ENCODE measurements at places on chromosomes 2 and 18.

DNA sequence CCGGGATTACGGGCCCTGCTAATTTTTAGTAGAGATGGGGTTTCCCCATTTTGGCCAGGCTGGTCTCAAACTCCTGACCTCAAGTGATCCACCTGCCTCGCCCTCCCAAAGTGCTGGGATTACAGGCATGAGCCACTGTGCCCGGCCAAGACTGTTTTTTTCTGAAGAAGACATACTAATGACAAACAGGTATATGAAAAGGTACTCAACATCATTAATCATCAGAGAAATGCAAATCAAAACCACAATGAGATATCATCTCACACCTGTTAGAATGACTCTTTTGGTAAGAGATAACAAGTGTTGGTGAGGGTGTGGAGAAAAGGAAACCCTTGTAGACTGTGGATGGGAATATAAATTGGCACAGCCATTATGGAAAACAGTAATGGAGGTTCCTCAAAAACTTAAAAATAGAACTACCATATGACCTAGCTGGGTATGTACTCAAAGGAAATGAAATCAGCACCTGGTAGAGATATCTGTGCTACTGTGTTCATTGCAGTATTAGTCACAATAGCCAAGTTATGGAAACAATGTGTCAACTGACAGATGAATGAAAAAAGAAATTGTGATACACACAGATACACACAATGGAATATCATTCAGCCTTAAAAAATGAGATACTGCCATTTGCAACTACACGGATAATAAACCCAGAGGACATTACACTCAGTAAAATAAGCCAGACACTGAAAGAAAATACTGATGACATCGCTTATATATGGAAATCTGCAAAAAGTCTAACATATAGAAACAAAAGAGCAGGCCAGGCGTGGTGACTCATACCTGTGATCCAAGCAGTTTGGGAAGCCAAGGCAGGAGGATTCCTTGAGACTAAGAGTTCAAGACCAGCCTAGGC lies 20.8 kb downstream of the SOS1 start:
- DNase-seq, result no peak

DNA sequence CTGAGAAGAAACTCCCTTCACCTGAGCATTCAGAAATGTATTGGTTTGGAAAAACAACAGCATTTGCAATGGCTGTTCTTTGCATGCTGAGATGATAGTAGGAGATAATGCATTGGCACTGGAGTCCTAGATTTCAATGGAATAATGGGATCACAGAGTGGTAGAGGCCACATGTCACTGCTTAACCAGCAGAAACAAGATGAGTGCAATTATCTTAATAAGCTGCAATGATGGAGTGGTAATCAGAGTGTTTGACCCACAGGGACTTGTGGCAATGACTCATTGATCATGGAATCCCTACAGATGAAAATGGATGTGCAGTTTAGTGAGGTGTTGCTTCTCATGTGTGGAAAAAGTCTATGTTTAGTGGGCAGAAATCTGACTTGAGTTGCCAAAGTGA lies 218.8 kb upstream of the ZEB2 start:
- DNase-seq, result no peak

- no peak for DNase-seq
Observed at GRCh38 chr18:51821610-51822009, 518.4 kb upstream of the DCC start.

DNA sequence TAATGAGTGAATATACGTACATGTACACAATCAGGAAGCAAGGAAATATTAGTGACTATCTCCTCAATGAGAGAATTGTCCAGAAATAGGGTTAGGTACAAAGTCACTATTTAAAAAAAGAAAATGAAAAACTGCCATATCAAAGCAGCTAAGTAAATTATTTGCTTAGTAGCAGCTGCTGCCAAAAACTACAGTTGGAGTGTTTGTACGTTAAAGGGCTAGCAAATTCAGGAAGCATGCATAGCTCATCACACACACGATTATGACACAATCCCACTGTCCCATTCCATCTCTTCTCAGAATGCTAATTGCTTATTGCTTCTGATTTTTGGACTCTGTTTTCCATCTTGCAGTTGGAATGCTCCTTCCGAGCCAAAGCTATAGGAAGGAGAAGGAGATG lies 2012.5 kb upstream of the LRRTM1 start:
- no peak for DNase-seq

- no peak for DNase-seq
Observed at GRCh38 chr2:121649149-121649595, at the start of gene CLASP1. Gene CLASP1 (minus strand): TSS chr2:121649462. CDS start chr2:121605895, 43,567 bp downstream.

GRCh38 chr2:1450915-1451314 lies 37.7 kb downstream of the TPO start:
- no peak for DNase-seq

GRCh38 chr18:42078711-42079110 lies 123.7 kb downstream of the PIK3C3 start:
- DNase-seq, result no peak

DNA sequence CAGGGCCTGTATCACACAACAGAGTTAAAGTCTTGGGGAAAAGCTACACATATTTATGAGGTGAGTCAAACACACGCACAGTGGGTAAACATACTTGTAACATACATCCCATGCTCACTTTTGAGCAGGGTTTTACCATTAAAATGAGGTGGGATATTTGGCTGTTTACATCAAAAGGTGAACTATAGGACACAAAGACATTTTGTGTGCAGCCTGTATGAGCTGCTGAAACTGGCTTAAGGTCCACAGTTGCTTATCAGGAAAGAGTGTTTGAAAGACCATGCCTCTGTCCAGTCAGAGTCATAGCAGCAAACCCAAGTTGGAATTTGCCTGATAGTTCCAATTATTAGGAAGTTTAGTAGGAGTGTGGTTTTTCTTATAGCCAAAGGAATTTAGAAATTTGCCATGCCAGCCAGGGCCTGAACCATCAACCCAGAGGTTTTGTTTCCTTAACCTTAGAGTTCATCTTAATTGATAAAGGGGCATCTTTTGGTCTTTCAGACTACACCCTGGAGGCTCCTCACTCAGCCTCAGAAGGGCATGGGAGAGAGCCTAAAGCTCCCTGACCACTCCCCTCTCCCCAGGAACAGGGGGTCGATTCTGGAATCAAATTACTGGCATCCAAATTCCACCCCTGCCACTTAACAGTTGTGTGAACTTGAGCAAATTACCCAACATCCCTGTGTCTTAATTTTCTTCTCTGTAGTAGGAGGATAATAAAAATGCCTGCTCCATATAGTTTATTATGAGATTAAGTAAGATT lies 29.9 kb upstream of the L3MBTL4 start:
- DNase-seq, result no peak

GRCh38 chr2:145090841-145091761 lies 571.2 kb upstream of the ZEB2 start:
- DNase-seq, result no peak

DNA sequence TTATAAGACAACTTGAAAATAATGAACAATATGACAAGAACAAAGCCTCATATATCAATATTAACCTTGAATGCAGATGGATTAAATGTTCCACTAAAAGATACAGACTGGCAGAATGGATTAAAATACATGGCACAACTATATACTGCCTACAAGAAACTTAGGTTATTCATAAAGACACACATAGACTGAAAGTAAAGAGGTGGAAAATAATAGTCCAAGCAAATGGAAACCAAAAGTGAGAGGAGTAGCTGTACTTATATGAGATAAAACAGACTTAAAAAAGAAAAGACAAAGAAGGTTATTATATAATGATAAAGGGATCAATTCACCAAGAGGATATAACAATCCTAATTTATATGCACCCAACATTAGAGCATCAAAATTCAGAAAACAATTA lies 18.2 kb downstream of the LMAN1 start:
- no peak for DNase-seq

- DNase-seq, result no peak
Observed at GRCh38 chr2:235909358-235909757, 258.8 kb downstream of the GBX2 start.

- no peak for DNase-seq
Observed at GRCh38 chr18:42437001-42437400, 482.0 kb downstream of the PIK3C3 start.

GRCh38 chr18:5444847-5445246 lies 99.0 kb downstream of the EPB41L3 start:
- no peak for DNase-seq

DNA sequence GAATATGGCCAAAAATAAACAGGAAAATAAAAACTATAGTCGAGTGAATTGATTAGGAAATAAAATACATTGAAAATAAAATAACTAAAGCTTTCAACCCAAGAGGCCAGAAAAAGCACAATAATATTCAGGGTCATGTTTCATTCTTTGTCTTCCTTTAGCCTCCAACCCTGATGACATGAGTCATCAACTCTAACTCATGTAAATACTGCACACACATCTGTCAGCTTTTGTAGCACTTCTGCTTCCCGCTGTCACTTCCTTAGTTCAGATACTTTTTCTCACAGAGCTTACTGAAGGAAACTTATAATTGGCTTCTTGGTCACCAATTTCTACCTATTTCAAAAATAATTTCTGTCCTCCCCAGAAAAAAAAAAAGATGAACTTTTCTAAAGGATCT lies 112.8 kb downstream of the UPP2 start:
- DNase-seq, result no peak

DNA sequence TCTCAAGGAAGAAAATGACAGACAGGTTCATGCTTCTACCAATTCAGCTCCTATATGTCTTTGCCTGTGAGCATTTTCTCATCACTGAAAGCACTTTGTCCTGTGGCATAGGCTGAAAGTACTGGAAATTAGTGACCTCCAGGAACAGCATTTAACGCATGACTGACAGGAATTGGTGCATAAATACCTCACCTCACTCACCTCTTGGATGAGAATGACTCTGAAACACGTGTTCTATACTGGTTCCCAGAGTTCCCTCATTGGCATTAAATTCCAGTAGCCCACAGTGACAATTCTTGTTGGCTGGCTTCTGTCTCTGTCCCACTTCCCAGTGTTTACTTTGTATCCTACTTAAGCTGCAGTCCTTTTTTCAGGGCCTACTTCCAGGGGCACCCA lies 83.4 kb upstream of the MAPRE2 start:
- DNase-seq, result no peak

- DNase-seq, result no peak
Observed at GRCh38 chr18:60596928-60597327, 224.4 kb upstream of the MC4R start.

- DNase-seq, result no peak
Observed at GRCh38 chr2:80001701-80002101, 302.9 kb downstream of the LRRTM1 start.

DNA sequence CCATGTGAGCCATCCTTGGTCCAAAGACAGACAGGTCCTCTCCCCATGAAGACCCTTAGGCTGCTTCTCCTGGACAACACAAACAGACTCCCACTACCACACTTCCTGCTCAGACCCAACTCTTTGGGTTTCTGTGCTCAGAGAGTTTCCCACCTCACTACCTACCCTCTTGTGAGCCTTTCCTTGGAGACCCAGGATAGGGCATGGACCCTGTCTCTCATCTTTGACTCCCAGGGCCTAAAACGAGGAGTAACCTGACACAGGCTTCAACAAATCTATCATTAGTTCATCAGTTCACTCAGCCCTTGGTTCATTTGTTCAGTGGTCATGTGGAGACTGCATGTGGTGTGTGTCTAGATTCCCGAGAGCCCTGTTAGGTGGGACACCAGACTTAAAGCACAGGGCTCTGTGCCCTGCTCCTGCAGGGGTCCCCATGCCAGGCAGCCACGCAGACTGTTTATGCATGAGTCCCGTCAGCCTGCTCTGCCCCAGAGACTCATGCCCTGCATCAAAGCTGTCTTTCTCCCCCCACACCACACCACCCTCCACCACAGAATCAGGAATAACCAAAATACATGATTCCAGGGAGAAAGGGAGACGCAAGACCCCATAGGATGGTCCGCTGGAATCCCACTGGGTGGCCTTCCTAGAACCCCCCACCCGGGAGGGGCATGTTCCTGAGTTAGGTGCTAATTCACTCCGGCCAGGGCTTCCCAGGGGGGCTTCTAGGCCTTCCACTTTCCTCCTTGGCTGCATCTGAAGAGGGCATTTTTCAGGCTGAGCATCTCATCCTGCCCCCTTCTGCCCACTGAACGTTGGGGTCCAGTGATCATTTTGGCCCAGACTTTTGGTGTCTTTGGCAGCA lies 100.2 kb upstream of the TEX51 start:
- no peak for DNase-seq

DNA sequence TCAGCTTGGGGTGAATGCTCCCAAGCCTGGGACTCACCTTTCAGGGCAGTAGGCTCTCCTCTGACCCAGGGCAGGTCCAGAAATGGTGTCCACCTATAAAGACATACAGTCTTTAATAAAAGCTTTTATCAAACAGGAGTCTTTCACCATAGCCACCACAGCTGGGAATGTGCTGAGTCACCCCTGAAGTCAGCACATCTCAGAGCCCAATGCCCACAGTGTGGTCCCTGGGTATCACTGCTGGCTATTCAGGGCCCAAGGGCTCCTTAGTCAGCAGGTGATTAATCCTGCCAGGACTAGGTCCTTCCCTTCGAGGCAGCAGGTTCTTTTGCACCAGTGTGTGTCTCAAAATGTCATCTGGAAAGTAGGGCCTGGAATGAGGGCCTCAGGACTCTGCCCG lies 181.9 kb downstream of the MEMO1 start:
- DNase-seq, result no peak

DNA sequence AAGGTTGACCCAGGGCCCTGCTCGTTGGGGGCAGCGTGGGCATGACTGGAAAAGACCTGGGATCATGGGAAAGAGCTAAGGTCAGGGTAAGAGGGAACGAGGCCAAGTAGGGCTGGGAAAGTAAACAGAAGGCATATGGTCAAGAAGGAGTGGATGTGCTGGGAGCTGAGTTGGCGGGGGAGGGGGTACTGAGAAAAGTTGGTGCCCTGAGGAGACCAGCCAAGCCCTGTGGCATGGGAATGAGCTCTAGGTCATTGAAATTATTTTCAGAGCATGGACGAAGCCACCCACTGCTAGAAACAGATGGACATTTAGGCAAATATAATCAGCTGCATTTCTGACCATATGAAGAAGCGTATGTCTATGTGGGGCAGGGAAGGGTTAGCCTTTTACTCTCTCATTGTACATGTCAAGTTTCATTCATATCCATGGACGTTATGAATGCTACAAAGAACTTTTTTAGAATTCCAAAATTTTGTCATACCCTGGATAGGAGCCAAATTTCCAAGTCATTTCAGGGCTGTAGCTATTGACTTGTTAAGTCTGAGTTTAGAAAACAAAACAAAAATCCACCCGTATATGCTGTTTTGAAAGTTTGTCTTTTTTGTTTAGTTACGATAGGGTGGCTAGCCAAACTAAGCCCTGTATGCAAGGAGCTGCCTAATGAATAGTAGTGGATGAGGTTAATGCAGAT lies 19.1 kb downstream of the MAPRE2 start:
- no peak for DNase-seq

GRCh38 chr2:180057706-180058412 lies 50.8 kb upstream of the CWC22 start:
- DNase-seq, result no peak

- no peak for DNase-seq
Observed at GRCh38 chr2:215652388-215652787, 216.5 kb upstream of the FN1 start.

GRCh38 chr18:79530821-79531220 lies 135.1 kb downstream of the NFATC1 start:
- DNase-seq, result no peak

- DNase-seq, result no peak
Observed at GRCh38 chr2:18180031-18180610, 301.7 kb downstream of the KCNS3 start.

Measured in stimulated activated CD8-positive, alpha-beta memory T cell treated with anti-CD3 and anti-CD28 coated beads, Interleukin-7, amount 100 ng/mL, for 24 hours (primary cell).